ENCODE measurements at places on chromosomes 3 and 15.

DNA sequence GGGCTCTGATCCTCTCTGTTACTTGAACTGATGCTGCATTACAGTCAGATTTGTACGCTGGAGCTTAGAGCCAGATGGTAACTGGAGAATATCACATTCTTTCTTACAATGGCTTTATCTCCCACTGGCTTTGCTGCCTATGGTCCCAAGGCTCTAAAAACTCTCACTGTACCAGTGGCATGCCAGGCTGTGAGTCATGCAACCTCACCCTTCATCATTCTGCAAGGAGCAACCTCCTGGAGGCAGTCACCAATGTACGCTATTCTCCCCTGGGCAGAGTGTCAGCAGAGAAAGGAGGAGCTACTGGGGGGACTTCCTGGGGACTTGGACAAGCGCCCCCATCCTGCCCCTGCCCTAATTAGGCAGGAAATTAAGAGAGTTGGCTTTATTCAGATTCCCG lies 97.9 kb upstream of the EIF1B start:
- no peak for DNase-seq

DNA sequence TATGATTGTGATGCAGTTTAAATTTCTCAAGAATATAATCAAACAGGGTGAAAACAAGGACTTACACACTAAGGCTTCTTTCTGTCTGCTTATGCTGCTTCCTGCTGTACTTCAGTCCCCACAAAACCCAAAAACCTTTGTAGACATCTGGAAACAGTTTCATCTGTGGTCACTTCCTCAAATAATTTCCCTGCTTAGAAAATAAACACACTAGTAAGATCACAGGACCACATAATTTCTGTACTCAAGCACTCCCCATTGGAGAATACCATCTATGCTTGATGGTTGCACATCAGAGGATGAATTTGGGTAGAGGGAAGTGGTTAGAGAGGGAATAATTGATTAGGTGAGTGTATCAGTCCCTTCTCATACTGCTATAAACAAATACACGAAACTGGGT lies 266.2 kb downstream of the LSAMP start:
- no peak for DNase-seq

- DNase-seq, result peak; percentile 98
Observed at GRCh38 chr15:40104865-40105516, 3.7 kb downstream of the BMF start.

- DNase-seq, result peak; percentile 60
Observed at GRCh38 chr3:464255-464654, 267.7 kb downstream of the CHL1 start.

DNA sequence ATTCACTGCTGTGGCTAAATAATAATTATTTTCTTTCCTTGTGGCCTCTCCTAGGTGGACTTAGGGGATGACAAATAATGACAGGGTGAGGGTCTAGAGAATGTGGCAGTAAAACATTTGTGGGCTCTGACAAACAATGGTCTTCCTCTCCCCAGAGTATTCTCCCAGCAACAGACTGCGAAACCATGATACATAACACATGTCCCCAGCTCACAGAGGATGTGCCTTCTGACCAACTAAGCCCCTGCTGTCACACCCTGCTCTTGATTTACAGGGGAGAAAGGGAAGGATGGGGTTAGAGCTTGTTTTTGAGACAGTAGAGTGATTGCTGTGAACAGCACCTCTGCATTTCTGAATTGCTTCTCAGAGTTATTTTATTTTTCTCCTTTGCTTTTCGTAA lies 116.6 kb upstream of the CTDSPL start:
- DNase-seq, result no peak

- DNase-seq, result peak; percentile 53
Observed at GRCh38 chr3:46395210-46395661, 11.6 kb downstream of the CCR5AS start.

All from islet precursor cell (in vitro differentiated cells).